ENCODE measurements at places on chromosomes 4 and X. TPM values are rescaled to one million over a fixed set of nuclear protein-coding genes. Genes with fewer than 3 reads are reported as not detected.

DNA sequence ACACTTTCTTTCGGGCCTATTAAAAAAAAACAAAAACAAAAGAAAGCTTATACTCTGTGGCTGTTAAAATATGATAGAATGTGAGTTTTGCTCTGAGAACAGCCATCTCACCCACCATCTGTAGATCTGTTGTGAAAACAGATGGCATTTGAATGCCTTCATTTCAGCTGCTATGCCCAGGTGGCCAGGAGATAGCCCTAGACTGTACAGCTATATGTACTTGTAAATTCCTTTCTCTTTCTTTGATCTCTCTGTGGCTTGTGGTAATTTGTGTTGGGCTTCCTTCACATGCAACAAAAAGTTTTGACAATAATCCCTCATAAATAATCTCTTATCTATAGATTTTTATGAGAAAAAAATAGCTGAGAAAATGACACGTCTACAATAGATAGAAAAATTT is 38.1 kb downstream of the PNPLA4 start:
- DNase-seq: no peak

DNA sequence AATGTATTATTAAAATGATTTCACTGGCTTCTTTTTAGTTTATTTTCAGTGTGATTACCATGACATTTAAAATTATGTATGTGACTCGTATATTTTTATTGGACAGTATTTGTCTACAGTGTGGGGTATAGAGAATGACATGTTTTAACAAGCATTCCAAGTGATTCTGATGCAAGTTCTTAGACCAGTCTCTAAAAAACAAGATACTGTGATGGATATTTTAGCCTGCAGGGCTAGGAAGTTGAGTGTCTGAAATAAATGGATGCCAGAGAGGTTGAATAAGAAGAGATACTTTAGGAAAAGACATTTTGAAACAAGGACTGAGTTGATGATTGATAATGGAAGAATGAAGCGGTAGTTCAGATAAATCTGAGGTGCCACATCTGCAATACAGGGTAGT is 3.5 kb upstream of the MAD2L1 start:
- no peak for DNase-seq

GRCh38 chrX:138754861-138755260 is 43.3 kb upstream of the FGF13 start:
- DNase-seq: no peak

GRCh38 chr4:112127803-112128202 is 17.5 kb upstream of the FAM241A start:
- DNase-seq: no peak

DNA sequence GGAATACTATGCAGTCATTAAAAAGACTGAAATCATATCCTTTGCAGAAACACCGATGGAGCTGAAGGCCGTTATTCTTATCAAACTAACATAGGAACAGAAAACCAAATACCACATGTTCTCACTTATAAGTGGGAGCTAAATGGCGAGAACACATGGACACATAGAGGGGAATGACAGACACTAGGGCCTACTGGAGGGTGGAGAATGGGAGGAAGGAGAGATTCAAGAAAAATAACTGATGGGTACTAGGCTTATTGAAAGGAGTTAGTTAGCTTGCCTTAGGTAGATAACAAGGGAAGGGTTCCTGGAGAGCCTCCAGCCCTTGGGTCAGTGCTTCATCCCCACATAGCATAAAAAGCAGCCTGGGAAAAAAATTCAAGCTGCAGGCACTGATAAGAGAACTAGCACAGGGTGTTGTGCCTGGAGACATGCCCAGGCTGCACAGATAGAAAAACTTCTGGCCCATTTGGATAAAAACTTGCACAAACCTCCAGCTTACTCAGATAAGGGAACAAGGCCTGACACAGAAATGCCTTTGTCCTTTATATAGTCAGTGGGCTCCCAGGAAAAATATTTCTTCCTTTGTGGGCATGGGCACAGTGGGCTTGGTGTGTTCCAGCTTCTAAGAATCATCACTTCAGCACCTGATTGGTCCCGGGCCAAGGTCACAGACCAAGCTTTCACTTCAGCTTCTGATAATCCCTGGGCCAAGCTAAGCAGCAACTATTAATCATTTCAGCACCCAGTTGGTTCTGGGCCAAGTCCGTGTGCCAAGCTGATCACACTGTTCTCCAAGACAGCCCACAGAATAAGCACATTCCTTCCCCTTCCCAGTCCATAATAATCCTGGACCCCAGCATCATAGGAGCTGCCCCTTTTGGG is 23.1 kb upstream of the PWWP3B start:
- DNase-seq: no peak

GRCh38 chr4:58138786-58139668 is 1028.8 kb upstream of the IGFBP7 start:
- peak; percentile 9 for DNase-seq

- DNase-seq: no peak
Observed at GRCh38 chr4:102139132-102139573, 206.1 kb downstream of the SLC39A8 start.

DNA sequence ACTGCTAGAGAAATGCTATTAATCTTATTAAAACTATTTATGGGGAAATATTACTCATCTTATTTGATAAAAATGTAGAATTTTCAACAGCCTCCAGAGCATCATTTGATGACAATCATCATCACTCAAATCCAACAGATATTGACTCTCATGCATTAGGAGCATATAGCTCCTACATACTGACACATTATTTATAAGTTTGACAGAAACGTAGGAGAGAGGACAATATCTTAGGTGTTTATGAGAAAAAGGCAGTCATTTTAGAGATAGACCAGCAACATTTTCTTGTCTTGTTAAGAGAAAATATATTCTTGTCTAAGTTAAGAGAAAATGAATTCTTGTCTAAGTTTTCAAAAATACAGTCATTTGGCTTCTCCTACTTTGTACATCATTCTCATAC is 2550.2 kb downstream of the PCDH7 start:
- DNase-seq: no peak

- DNase-seq: no peak
Observed at GRCh38 chr4:147727476-147728028, 4.3 kb upstream of the ARHGAP10 start.

DNA sequence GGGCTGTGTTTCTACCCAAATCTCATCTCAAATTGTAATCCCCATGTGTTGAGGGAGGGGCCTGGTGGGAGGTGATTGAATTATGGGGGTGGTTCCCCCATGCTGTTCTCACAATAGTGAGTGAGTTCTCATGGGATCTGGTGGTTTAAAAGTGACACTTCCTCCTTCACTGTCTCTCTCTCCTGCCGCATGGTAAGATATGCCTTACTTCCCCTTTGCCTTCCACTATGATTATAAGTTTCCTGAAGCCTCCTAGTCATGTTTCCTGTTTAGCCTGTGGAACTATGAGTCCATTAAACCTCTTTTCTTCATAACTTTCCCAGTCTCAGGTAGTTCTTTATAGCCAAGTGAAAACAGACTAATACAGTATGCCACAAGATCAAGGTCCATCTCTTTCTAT is 70.0 kb upstream of the MSX1 start:
- no peak for DNase-seq

GRCh38 chrX:54415534-54416350 is 24.5 kb upstream of the TSR2 start:
- DNase-seq: no peak

- no peak for DNase-seq
Observed at GRCh38 chr4:142567620-142568451, 278.3 kb downstream of the INPP4B start.

DNA sequence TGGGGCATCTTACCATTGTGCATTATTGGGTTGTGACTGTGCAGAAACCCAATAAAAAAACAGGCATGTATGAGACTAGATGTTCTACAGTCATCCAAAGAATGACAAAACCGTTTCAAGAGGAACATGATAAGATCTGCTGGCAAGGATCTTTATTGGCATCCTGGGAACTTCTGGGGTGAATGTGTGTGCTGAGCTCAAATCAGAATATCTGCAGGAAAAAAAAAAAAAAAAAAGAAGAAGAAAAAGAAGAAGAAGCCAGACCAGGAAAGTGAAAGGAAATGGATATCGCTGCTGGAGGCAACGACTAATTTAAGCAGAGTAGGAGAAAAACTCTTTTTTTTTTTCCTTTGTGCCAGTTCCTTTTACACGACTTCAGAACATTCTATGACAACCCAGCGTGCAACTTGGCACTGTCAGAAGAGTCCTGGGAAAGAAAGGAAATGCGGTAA is 484.2 kb upstream of the BOD1L1 start:
- DNase-seq: no peak

GRCh38 chrX:134875671-134876070 is 115.1 kb upstream of the SMIM10 start:
- no peak for DNase-seq

GRCh38 chr4:11439836-11440235 is 11.1 kb upstream of the HS3ST1 start:
- no peak for DNase-seq

DNA sequence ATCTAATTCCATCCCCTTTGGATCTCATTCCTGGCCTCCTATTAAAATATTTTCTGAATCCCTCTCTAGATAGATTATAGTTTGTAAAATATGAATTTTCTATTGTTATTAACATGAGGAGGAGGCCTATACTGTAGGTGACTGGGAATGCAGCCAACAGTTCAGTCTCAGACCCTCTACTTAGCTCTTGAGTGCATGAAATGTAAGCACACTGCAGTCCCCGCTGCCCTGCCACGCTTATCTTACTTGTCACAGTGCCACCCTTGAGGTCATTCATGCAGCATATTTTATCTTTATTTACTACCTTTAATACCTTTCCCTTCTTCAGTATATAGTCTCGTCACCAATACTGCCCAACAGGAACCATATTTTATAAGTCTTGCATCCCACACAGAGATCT is 151.0 kb downstream of the CAMK2D start:
- DNase-seq: no peak

DNA sequence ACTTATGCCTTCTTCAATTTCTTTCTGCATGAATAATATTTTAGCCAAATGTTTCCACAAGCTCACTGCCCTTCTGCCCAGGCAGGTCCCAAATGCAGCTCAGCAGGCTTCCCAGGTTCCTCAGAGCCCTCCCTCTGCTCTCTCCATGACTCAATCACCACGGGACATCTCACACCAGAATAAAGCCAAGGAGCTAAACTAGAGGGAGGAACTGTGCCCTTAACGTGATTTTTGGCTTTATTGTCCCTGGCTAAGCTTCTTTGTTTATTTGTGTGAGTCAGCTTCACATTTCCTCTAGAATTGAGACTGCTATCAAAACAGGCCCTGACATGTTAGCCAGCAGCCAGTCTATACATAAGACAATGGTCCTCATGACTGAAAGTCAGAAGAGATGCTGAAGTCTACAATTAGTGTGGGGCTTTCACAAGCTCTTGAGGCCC is 186.4 kb upstream of the GALNT7 start:
- DNase-seq: no peak

DNA sequence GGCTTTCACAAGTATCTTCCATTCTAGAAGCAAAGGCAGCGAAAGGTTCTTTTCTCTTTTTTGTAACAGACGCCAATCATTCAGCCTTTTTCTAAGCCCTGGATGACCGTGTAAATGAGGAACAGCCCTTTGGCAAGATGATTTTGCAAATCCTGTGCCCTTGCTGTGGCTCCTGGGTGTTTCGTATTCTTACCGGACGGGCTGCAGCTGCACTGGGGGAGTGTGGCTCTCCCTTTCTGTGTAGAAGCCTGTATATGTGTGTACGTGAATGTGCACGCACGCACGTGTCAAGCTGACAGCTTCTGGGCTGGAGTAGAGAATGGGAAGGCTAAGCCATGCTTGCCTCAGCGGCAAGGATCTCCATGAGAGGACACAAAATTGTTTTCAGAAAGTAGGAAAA is 8.2 kb downstream of the GRPEL1 start:
- DNase-seq: no peak

DNA sequence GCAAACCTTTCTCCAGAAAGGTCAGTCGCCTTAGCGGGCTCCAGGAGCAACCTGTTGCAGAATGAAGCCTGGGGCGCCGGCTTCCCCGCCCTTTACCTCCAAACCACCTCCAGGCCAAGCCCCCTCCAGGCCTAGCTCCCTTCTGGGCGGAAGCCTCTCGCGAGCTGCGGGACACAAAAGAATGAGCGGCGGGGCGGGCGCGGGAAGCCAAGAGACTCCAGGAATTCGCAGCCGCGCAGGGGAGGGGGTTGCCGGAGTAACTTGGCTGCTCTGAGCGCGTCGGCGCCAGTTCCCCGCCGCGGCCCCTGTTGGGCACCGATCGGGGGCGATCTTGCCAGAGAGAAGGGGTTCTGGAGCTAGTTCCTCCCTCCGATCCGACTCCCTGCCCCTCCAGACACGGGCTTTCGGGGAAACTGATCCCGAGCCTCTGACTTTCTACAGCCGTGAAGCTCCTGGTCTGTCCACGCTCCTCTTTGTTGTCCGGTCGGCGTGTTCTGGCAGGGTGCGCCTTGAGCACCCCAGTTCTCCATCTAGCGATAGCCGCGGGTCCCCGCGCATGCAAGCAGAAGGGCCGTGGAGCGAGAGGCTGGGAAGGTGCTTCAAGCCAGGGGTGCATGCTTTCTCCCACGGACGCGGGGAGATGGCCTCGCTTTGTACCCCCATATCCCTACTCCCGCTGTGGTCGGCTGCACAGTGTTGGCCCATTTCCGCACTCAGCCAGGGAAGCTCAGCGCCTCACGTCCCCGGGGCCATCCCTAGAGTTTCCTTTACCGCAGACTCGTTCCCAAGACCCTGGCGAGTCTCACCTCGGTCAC is 1.2 kb downstream of the PROM1 start:
- peak; percentile 61 for DNase-seq

DNA sequence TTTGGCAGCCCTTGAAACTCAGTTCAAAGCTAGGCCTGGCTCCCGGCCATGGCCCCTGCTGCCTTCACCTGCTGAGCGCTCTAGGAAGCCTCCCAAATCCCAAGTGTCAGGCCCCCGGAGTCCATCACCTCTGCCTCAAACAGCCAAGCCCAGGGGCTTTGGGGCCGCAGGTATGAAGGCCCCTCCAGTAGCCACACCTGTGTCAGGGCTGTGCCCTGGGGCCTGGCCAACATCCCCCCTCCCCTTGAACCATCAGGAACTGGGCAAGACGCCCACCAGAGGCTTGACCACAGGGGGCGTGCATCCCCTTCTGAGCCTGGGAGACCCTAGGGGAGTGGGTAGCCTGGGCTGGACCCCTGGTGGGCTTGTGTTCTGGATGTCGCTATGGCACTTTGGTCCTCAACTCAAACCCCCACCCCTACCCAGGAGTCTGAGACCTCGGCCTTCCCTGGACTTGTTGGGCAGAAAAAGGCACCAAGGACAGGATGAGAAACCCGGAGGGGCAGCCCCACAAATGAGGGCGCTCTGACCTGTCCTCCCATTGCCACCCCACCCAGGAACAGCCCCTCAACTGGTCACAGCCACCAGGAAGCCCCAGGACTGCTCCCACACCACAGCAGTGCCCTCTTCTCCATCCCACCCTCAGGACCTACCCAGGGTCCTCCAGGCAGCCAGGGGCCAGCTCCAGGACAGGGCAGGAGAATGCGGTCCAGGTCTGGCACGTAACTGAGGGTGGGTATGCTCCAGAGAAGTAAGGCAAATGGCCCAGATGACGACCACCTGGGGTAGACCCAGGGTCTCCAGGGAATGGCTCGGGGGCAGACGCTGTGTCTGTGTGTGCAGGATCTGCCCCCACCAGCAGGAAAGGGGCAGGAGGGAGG is 4.2 kb upstream of the SLBP start:
- DNase-seq: no peak

The NDP gene
- 0.36 TPM for polyA plus RNA-seq

The TMSB15B gene
- 31.7 TPM for polyA plus RNA-seq

The SLC4A4 gene
- 45.7 TPM for polyA plus RNA-seq

The KCNIP4 gene
- polyA plus RNA-seq: 5.2 TPM

The MAGEA9B gene
- polyA plus RNA-seq: not detected

The GPC3 gene
- 493 TPM for polyA plus RNA-seq

The RAB9B gene
- polyA plus RNA-seq: 3.0 TPM

The TNIP3 gene
- polyA plus RNA-seq: 2.7 TPM

The PDLIM3 gene
- 19.1 TPM for polyA plus RNA-seq

The FATE1 gene
- polyA plus RNA-seq: 0.27 TPM
